Mammary epithelial cell (primary cell): ENCODE measurements at places on chromosomes 2 and 18. TPM values are rescaled to one million over a fixed set of nuclear protein-coding genes. Genes with fewer than 3 reads are reported as not detected.

GPC1 gene
- 178 TPM for polyA plus RNA-seq

TSPYL6 gene
- polyA plus RNA-seq = not detected

DNA sequence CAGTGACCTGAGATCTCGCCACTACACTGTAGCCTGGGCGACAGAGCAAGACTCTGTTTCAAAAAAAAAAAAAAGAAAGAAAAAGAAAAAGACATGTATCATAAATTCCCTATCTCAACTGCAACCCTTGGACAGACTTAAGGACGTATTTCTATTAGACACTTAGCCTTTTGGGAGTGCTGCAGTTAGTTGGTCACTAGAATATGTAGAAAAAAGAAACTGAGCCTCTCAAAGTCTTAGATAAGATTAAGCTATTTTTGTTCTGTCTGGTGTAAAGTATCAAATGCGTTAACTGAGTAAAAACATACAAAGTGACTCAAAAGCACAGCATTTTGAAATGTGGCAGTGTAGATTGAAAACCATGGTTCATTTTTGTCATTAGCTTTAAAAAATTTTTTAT lies 7.3 kb downstream of the NBEAL1 start:
- no peak for DNase-seq

PJVK gene
- polyA plus RNA-seq = 0.56 TPM

C2orf78 gene
- polyA plus RNA-seq = 0.02 TPM
